ENCODE measurements at places on chromosomes 5 and 9.

GRCh38 chr5:59039296-59040023 is 456.6 kb downstream of the RAB3C start:
- no peak for DNase-seq

GRCh38 chr5:1500411-1501091 is 23.2 kb downstream of the LPCAT1 start:
- no peak for DNase-seq

GRCh38 chr5:6728011-6728794 is 15.0 kb downstream of the TENT4A start:
- no peak for DNase-seq

GRCh38 chr5:91311697-91312501 is 71.2 kb downstream of the ARRDC3 start:
- DNase-seq, result peak; percentile 31

GRCh38 chr5:129717751-129718310 is 30.1 kb upstream of the MINAR2 start:
- DNase-seq, result no peak

DNA sequence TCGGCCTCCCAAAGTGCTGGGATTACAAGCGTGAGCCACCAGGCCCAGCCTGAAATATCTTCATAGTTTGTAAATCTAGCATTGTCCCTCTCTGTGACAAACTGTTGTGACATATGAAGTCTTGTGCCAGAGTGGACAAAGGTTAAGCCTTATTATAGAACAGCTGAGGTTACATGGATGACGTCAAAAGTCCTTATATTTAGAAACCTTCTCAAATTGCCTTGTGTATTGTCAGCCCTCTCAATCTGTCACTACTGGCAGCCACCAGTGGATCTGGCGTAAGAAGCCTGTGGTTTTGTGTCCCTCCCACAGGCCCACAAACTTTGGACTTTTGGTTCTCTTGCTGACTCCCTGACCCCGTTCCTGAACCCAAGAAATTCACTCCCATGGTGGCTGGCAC is 79.4 kb upstream of the CCDC112 start:
- DNase-seq, result peak; percentile 4

GRCh38 chr9:79928661-79929223 is 357.0 kb downstream of the TLE4 start:
- DNase-seq, result no peak

DNA sequence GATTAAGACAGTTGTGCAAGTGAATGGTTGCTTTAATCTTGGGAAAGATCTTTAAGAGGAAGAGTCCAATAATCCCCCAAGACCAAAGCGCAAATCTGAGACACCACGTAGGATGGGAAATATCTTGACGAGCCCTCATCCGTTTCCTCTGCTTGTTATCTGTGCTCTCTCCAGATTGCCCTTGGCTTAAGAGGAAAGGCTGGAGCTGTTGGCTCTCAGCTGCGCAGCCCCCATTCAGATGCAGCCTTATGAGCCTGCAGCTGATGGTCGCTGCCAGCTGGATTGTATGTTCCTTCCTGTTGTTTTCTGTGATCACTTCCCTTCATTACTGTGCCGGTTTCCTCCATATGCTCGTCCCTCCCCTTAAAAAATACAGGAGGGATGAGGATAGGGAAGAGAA is 47.7 kb downstream of the PWWP2A start:
- no peak for DNase-seq

GRCh38 chr5:17893026-17893635 is 258.9 kb downstream of the TAF11L14 start:
- DNase-seq, result no peak

DNA sequence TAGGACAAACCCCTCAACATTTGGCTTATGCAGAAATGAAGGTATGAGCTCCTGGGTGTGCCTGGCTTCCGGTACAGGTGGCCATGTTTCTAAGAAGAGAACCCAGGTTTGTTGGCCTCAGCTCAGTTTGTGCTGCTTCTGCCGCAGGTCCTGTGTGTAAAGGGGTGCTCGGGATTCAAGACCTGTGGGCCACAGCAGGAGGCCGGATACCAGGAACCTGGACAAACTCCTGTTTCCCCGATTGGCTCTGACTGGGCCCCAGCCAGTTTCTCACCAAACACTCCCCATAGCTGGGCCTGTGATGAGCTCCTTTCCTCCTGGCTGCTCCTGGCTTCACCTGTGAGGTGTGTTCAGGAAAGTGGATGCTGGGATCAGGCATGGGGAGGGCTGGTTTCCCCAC is 271.2 kb upstream of the IRX2 start:
- no peak for DNase-seq

DNA sequence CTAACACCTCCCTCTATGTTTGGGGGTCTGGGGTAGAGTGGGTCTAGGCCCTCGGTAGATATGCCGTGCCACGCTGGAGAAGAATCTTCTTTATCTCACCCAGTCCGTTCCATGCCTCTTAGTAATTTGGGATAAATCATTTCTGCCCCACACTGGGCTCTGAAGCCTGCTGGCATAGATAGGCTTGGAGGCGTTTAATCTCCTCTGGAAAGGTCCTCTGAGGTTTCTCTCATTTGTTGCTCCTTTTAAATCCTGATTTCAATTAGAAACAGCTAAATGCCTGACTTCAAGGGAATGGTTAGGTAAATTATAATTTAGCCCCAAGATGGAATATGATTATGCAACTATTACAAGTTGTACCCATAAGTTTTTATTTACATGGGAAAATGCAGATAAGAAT is 57.8 kb upstream of the AKNA start:
- DNase-seq, result no peak

DNA sequence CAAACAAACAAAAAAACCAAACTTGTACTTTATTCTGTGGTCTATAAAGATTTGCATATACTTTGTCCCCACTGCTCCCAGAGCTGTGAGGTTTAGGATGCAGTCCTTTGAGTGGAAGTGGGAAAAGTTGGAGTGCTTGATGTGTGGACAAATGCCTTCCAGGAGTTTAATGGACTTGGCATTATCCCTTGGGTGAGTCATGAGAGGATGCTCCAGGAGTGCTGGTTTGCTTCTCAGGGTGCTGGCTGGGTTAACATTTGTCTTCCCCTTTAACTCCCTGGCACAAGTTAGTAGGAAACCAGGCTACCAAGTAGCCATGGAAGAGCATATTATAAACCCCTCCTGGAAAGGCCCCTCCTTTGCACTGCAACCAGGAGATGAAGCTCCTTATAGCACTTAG is 417.4 kb upstream of the RIOK2 start:
- DNase-seq, result no peak

DNA sequence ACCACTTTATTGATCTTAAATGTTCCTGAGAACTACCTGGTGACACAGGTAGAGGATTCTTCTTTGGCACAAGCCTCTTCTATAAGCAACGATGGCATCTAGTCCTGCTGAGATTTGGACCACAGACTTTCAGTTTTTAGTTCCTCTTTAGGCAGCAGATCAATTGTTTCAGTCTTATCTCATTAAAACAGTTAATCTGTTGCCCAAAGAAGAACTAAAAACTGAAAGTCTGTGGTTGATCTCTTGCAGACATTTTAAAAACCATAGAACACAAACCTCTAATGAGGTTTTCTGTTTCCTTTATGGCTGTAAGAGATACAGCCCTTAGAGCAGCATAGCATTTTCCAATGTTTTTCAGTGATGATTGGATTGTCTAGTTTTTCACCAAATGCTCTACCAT is 480.9 kb downstream of the MTRR start:
- no peak for DNase-seq

GRCh38 chr5:77463905-77464304 is 28.2 kb downstream of the WDR41 start:
- DNase-seq, result no peak

- DNase-seq, result no peak
Observed at GRCh38 chr5:82278711-82279370, 687 bp upstream of the RPS23 start.

DNA sequence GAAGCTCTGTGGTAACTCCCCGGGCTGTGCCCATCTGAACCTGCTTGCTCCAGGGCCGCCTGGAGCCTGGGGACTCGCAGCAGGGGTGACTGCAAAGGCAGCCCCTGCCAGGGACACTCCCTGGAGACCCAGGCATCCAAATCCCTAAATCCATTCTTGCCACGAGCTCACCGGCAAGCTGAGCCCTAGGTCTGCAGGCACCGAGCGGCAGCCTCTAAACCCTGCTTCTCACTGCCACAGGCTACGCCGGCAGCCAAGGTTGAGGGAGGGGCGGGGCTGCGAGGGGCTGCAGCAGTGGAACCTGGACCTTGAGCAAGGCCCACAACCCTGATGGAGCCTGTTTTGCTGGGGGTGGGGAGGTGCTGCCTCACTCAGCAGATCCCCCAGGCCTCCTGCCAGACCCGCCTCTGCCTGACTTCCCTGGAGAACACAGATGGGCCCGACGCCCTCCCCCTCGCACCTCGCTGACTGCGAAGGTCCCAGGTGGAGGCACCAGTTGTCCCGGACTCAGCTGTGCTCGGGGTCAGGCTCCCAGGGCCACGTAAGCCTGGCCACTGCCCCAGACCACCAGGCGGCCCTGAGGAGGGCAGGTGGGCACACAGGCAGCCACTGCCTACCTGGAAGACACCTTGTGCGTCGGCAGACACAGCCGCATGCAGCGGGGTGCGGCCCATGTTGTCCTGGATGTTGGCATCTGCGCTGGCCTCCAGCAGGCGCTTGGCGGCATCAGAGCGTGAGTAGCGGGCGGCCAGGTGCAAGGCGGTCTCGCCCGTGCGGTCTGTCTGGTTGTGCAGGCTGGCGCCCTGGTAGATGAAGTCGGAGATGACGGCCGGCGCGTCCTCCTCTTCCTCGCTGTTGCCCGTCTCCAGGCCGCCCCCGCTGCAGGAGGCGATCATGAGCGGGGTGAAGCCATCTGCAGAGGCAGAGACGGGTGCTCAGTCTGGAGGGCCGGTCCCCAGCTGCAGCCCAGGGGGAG is 17.4 kb upstream of the SEC16A start:
- DNase-seq, result no peak

DNA sequence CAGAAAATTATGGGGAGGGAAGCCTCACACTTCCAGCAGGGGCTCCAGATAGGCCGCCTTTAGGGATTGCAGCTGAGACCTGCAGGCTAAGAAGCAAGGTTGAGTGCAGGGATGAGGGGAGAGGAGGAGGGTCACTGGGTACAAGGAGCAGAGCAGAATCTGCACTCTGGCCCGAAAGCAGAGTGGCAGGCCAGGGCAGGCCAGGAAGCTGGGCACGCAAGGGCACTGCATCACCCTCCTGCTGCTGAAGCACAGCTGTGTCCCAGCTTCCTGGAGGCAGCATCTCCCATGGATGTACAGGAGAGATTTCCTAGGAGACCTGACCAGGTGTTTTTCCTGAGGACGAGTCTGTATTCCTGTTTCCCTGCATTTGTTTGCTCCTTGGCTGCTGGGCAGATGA is 92.1 kb downstream of the SYK start:
- no peak for DNase-seq

GRCh38 chr5:107603349-107603748 is 67.4 kb downstream of the EFNA5 start:
- no peak for DNase-seq

DNA sequence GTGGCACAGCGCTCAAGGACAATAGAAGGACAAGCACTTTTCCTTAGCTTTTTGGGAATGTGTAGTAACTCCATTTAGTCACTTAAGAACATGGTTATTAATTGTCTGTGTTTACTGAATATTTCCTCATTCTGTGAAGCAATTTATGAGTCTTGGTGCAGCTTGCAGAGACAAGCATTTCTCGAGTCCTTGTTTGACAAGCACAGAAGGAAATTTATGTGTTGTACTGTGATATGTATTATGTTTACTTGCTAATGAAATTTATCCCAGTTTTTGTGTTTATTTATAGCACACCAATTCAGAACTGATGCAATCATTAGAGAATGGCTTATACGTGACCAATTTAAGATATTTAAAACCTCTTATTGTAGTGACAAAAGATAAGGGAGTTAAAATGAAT is 168.6 kb downstream of the PRELID2 start:
- no peak for DNase-seq

- peak; percentile 44 for DNase-seq
Observed at GRCh38 chr5:14234204-14234603, 91.1 kb downstream of the TRIO start.

GRCh38 chr9:89678396-89679015 is 73.7 kb downstream of the GADD45G start:
- no peak for DNase-seq
